ENCODE measurements at places on chromosomes 13 and 19.

GRCh38 chr13:78460176-78460575, 143.2 kb downstream of the POU4F1 start:
- DNase-seq = no peak

DNA sequence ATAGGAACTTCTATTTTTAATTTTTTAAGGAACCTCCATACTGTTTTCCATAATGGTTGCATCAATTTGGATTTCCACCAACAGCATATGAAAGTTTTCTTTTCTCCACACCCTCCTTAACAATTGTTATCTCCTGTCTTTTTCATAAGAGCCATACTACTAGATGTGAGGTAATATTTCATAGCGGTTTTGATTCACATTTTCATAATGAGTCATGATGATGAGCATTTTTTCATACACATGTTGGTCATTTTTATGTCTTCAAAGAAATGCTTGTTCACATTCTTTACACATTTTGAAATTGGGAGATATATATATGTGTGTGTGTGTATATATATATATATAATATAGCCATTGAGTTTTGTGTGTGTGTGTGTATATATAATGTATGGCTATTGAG, 420.3 kb upstream of the PCDH9 start:
- DNase-seq = no peak

- no peak for DNase-seq
These were observed 2.6 kb upstream of the WIZ start for GRCh38 chr19:15452111-15453047.

GRCh38 chr19:38543807-38544568, 73.8 kb downstream of the MAP4K1 start:
- no peak for DNase-seq

GRCh38 chr13:74883834-74884233, 598.1 kb downstream of the TBC1D4 start:
- DNase-seq = no peak

- no peak for DNase-seq
These were observed 13.5 kb upstream of the IL4I1 start for GRCh38 chr19:49910179-49910578.

- no peak for DNase-seq
These were observed 351.5 kb downstream of the KLF12 start for GRCh38 chr13:73782450-73783449.

GRCh38 chr19:4425537-4425936, 23.1 kb downstream of the CHAF1A start:
- no peak for DNase-seq

DNA sequence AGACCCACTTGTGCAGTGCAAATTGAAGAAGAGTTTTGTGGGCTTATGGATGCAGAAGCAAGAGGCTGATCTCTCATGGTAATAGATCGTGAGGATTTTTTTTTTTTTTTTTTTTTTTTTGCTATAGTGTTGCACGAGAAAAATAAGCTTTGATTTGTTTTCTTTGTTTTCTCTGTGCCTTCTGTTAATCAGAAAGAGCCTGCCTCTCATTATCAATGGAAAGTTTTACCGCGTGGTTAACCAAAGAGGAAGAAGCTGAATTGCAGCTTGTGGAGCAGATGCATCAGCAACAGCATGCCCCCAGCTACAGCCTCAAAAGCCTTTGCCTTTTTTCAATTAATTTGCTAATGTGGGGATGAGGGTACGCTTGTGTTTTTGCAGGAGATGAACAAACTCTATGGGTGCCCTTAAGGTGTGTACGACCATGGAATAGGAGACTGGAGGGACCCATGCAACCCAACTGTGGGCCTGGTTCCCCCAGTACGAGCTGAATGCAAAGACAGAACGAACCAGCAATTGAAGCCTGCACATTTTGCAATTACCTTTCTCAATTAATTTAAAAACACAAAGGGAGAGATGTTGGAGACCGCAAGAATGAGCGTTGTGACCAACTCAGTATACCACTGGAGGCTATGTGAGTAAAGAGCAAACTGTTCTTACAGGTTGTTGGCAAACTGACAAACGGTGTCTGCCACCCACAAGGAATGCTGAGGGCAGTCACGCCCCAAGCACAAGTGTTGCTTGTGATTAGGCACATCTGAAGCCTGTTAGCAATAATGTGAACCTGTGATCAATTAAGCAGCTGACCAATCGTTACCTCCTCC, 58.6 kb upstream of the SPRY2 start:
- DNase-seq = no peak

DNA sequence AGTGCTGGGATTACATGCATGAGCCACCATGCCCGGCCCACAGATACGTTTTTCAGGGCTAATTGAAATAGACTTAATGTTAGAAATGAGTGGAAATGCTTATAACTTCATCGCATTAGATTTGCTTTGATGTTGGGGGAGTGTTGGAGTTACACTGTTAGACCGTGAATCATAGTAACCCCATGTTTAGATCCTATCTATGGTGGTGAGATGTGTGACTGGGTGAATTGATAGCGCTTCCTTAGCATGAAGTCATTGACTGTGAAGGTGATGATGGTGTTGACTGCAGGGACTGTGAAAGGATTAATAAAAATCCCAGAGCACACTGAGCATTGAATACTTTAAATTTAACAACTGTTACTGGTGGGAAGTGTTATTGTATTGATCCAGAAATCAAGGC, 1.7 kb downstream of the ZNF264 start:
- DNase-seq = peak; percentile 13

- no peak for DNase-seq
These were observed 12.8 kb downstream of the POP4 start for GRCh38 chr19:29618871-29619270.

DNA sequence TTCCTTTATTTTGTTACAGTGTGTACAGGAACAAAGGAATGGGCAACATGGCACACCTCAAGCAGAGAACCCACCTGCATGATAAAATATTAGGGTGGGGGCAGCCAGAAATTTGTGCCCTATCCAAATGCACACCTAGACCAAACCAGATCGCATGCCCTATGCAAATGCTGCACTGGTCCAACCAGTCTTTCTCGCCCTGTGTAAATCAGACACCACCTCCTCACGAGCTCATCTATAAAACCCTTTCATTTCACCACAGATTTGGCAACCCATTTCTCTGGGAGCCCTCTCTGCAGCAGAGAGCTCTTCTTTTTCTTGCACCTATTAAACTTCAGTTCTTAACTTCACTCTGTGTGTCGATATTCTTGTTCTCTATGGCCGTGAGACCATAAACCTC, 1559.2 kb downstream of the SLITRK1 start:
- no peak for DNase-seq

- DNase-seq = no peak
These were observed 4.2 kb upstream of the SPACA6 start for GRCh38 chr19:51688671-51689571.

DNA sequence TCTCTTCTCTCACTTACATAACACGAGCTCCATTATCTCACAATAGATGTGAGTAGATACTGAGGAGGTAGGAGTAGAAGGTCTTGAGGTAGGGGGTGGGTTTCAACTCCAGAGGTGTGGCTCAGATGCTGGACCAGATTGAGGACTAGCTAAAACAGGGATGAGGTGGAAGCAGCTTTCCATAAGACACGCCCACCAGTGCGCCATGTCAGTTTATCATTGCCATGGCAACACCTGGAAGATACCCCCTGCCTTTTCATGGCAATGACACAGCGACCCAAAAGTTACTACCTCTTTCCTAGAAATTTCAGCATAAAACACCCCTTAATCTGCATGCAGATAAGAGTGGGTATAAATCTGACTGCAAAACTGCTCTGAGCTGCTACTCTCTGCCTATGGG, 44.1 kb downstream of the KCTD15 start:
- DNase-seq = no peak

DNA sequence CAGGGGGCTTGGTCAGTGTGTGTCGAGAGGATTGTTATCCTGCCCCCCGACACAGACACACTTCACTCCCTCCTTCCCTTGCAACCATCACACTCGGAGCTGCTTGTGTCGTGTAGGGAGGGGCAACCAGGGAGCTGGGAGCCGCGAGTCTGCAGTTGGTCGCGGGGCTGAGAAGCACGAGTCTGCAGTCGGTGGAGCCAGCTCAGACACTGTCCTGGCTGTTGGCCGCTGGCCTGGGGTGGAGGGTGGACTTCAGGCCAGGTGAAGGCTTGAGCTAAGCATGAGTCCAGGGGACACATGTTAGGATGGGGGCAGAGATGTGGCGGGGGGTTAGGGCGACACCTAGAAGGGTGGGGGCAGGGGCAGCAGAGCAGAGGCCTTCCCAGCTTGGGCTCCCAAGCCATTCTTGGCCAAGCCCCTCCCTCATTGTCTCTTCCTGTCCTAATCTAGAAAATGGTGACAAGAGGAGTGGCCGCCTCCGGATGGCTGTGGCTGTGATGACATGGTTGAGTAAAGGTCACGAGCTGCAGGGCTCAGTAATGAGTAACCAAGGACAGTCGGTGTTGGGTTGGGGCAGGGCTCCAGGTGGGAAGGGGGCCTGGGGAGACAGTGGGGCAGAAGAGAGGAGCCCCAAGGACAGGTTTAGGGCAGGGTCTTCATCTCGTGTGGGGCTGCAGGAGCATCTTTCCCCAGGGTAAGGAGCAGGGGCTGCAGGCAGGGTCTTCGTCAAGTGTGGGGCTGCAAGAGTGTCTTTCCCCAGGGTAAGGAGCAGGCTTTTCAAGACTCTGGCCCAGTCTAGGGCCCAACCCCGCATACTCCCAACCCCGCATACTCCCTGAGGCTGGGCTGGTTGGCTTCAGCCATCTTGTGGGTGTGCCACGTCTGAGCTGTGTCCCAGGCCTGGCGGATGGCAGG, 8.6 kb downstream of the PPP5C start:
- no peak for DNase-seq

DNA sequence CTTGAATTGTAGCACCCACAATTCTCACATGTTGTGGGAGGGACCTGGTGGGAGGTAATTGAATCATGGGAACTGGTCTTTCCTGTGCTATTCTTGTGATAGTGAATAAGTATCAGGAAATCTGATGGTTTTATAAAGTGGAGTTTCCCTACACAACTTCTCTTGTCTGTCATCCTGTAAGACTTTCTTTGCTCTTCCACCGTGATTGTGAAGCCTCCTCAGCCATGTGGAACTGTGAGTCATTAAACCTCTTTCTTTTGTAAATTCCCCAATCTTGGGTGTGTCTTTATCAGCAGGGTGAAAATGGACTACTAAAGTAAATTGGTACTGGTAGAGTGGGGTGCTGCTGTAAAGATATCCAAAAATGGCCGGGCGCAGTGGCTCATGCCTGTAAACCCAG, 215.6 kb downstream of the LIG4 start:
- DNase-seq = no peak

DNA sequence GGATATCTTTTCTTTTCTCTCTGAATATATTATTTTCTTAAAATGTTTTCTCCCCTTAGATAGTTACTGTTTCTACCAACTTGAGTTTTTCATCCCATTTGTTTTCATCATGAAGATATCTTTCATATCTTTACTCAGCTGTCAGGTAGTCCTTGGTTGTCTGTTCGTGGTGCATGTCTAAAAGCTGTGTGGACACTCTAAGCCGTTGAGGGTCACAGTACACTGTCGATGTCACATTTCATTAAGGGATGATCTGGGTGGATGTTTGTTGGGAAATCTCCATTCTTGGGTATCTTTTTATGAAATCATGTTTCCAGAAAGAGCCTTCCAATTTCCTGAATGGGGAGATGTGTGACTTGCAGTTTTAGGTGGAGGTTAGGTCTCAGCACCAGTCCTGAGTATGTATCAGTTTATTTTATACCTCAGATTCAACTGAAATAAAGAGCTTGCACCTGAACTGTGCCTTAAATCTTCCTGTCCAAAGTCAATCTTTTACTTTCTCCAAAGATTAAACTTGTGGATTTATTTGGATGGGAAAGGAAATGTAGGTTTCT, 23.2 kb downstream of the ZMYM2 start:
- DNase-seq = no peak

GRCh38 chr19:46371371-46371901, 24.5 kb downstream of the PPP5C start:
- DNase-seq = no peak

DNA sequence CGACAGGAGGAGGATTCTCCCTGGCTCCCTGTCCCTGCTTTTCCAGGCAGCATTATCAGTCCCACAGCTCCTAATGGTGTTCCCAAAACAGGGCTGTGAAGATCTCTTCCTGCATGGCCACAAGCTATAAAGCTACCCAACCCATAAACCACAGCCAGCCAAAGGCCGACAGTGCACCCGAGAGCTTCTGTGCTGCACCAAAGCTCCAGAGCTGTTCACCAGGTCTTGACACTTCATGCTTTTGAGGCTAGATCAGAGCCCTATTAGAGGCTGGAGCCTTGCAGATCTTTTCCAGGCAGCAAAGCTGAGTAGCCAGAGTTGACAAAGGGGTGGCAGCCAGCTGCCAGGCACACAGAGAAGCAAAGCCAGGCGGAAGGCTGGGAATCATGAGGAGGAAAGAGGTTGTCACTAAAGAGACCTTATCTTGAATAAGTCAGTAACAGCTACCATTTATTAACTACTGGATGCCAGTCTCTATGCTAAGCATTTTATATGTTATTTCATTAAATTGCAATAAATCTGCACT, 180.4 kb downstream of the KATNAL1 start:
- no peak for DNase-seq

- DNase-seq = no peak
These were observed 34.6 kb upstream of the ONECUT3 start for GRCh38 chr19:1718420-1719291.

DNA sequence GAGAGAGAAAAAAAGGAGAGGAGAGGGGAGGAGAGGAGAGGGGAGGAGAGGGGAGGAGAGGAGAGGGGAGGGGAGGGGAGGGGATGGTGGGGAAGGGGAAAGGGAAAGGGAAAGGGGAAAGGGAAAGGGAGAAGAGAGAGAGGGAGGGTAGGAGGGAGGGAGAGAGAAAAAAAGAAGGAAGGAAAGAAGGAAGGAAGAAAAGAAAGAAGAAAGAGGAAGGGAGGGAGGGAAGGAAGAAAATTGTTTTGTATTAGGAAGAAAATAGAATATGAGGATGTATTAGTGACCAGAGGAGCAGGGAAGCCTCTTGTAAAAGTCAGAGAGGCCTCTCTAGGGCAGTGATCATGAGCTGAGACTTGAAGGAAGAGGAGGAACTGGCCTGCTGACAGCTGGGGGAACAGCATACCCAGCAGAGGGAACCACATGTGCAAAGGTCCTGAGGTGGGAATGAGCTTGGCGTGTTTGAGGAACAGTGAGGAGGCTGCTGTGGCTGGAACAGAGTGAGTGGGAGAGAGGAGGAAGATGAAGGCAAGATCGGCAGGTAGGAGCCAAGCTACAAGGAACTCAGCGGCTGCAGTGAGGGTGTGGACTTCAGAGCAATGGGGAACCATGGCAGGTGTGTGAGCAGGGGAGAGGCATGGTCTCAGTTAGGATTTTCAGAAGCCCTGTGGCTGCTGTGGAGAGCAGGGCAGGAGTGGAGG, 9.6 kb upstream of the KCNN1 start:
- no peak for DNase-seq

DNA sequence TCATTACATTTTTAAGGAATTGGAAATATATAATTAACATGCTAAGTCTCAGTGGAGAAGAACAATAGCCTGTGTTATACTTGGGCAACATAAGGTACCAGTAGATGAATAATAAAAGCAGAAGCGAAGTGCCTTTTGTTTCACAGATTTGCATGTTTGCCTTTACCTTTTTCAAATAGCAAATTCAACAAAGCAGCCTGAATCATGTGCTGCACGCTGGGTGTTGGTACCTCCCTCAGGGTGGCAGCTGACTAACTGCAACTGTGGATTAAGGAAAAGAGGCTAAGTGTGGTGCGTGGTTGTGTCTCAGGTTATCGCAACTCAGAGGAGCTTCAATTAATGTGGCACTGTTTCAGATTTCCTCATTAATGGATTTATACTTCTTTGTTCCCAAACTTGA, 189.0 kb downstream of the LMO7 start:
- DNase-seq = no peak
